ENCODE measurements at places on chromosomes 16 and 17.
A peak's percentile ranks its signal among the peaks of the same experiment; 100 is the strongest.

GRCh38 chr17:28324267-28324745 lies 5.3 kb downstream of the TMEM97 start:
- no peak for DNase-seq

DNA sequence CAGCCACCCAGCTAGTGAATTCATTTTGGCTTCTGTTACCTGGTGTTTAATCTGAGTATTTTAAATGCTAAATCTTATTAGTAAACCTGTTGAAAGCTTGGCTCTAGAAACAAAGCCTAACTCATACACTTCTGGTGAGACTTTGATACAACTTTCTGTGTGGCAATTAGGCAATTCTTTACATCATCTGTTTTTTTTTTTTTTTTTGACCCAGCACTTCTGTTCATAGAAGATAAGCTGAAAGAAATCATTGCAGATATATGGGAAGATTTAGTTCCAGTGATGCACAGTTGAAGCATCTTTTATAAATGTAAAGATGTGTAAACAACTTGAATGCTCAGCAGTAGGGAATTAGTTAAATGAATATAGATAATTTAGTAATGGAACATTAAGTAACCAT lies 21.7 kb upstream of the ABCC11 start:
- no peak for DNase-seq

DNA sequence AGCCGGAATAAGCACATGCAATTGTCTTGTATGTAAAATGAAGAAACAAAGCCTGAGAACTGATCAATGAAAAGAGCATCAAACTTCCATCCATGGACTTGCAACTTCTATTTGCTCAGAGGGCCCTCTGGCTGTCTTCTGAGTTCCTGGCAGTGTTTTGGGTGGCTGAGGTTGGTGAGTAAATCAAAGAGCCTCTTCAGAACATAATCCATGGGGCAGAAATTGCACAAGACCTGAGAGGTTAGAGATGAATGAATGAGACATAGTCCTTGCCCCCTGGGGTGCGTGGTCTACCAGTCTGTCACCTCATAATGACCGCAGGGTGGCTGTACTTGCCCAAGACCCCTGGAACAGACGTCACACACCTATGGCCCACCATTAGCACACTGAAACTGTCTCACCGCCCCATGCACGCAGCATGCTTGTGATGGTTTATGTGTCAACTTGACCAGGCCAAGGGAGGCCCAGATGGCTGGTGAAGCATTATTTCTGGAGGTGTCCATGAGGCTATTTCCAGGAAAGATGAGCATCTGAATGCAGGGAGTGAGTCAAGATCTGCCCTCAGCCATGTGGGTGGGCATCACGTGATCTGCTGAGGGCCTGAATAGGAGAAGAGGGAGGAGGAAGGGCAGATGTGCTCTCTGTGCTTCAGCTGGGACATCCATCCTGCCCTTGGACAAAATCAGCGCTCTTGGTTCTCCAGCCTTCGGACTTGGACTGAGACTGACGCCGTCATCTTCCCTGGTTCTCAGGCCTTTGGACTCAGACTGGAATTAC lies 8.3 kb downstream of the PIK3R6 start:
- DNase-seq, result no peak

GRCh38 chr17:69524854-69525253 lies 110.4 kb downstream of the MAP2K6 start:
- DNase-seq, result no peak

DNA sequence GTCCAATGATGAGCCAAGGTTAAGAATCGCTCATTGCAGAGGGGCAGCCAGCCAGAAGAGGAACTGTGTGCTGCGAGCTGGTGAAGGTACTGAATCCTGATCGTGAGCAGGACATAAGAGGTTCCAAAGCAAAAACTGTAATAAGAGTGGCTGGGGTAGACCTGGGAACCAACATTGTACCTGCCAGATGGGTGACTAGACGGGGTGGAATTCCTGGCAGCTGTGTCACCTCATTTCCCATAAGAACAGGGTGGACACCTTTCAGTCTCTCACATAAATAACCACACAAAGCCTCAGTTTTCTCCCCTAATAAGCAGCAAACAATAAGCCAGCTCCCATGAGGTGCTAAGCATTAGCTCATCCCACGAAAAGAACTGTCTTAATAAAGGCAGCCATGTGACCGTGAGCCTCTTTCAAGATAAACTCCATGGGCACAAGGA lies 290.3 kb downstream of the SOX9 start:
- no peak for DNase-seq

- DNase-seq, result no peak
Measured at GRCh38 chr17:7262192-7262934, at the start of gene CLDN7. TSS of gene CLDN7 (minus strand) at chr17:7262478. CDS start at chr17:7262043, 435 bp downstream.

DNA sequence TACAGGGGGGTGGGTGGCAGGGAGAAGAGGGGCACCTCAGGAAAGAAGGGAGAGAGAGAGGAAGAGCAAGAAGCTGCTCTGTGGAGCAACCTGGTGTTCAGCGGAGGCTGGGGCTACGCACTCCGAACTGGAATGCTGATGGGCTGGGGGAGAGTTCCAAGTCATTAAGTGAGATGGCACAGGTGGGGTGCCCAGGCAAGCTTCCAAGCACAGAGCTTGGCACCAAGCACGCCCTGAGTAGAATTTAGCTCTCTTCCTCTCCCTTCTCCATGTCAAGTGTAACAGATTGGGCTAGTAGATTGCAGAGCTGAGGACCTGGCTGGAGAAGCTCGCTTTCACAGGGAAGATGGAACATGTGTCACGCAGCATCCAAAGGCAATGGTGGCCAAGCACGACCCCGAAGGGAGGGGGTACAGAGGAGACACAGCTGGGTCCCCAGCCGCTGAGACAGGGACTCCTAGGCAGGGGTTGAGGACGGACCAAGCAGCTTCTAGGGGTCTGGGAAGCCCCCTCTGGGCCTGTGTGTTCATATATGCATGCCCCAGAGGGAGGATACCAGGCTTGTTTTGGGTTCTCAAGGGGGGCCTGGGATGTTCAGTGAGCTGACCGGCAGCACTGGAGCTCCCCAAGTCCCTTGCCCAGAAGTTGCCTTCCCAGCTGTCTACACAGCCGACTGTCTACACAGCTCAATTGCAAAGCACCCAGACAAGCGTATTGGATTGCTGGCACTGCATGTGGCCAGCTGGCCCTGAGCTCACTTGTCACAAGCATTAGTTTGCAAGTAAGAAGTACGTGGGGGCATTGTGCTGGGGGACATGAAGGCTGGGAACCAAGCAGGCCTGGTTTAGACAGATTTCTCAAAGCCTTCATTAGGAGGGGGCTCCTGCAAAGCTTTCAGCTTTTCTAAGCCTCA lies 247.8 kb downstream of the ENGASE start:
- DNase-seq, result no peak

GRCh38 chr17:28986714-28987655 lies 18.8 kb downstream of the SEZ6 start:
- DNase-seq, result no peak

DNA sequence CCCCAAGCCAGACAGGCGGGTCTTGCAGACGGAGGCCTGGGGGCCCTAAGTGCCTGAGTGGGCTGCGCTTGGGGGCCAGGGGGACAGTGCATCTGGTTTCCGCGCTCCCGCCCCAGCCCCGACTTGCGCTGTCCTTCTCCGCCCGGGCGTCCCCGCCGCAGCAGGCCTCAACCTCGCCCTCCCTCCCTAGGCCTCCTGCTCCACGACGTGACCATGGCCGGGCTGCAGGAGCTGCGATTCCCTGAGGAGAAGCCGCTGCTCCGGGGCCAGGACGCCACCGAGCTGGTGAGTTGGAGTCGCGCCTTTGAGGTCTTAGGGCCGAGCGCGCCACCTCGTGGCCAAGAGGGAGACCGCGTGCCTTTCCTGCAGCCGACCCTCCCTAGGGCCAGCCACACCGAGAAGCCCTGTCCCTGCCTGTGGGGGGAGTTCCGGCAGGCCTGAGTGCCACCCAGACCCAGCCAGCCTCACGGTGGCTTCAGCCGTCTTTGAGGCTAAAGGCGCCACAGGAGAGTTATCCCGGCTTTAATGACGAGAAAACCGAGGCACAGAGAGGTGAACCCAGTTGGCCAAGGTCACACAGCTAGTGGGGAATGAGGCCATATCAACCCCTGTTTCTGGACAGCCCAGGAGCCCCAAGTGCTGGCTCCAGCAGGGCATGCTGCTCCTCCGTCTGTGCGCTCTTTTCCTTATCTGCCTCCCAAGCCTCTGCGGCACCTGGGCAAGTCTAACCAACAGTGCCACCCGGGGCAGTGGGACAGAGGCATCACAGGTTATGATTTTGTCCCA lies 12.2 kb upstream of the NDRG4 start:
- peak; percentile 58 for DNase-seq

DNA sequence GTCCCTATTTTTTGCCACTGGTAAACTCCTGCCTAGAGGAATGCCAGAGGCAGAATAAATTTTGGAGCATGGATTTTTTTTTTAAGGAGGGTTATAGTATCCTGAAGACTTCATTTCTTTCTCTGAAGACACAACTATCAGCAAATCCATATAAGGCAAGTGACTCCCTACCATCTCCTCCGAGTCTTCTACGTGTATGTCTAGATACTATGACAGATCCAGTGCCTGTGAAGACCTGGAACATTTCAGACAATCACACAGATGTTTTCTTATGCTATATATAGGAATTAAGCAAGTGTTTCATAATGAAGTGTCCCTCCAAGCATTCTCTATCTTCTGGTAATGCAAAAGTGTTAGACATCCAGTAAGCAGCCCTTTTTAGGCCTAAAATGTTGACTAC lies 255.5 kb upstream of the TBX2 start:
- no peak for DNase-seq

DNA sequence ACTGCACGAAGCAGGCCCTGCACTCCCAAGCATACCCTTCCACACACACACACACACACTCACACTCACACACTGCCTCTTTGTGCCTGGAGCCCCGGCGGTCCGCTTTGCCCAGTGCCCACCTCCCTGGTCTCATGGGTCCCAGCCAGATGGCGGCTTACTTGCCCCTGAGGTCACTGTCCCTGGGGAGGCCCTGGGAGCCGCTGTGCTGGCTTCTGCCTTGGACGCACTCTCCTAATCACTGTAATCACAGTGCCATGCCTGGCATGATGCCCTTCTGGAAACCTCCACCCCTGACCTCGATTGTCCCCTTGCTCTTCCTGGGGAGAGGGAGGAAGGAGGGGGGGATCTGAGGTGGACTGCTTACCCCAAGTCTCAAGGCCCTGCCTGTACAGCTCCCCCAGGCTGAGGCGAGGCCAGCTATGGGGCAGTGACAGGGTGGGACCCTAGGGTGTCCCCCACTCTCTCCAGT lies 36.0 kb downstream of the ARHGAP23 start:
- DNase-seq, result no peak
